Cortex of kidney (tissue), 1 donor: ENCODE measurements at places on chromosomes 1 and 21.

DNA sequence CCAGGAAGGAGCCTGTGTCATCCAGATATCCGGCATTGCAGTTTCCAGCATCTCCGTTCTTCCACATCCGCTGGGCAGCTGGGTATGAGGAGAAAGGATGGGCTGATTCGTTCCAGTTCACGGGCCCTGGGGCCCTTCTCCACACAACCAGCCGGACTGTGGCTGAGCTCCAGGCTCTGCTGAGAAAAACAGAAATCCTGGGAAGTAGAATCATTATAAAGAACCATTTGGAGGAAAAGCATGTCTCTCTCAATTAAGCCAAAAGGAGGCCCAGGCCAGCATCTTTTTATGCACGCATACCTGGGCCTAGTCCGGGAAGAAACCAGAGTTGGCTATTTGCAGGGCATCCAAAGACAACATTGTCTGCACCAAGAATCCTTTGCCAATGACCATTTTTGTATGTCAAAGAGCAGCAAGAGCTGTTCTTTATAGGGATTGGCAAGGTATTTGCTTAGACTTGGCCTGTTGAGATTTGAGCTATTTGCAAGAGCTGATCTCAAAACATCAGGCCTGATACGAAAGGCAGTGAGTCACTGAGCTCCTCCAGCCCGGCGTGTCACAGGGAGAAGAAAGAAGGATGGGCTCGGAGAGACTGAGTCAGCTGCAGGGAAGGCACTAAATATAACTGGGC is 84.9 kb upstream of the ARHGEF16 start:
- DNase-seq, result no peak

GRCh38 chr1:51301844-51302162 is 28.6 kb downstream of the TTC39A start:
- DNase-seq, result no peak

GRCh38 chr1:7856345-7856744 is 3.5 kb upstream of the UTS2 start:
- DNase-seq, result no peak

DNA sequence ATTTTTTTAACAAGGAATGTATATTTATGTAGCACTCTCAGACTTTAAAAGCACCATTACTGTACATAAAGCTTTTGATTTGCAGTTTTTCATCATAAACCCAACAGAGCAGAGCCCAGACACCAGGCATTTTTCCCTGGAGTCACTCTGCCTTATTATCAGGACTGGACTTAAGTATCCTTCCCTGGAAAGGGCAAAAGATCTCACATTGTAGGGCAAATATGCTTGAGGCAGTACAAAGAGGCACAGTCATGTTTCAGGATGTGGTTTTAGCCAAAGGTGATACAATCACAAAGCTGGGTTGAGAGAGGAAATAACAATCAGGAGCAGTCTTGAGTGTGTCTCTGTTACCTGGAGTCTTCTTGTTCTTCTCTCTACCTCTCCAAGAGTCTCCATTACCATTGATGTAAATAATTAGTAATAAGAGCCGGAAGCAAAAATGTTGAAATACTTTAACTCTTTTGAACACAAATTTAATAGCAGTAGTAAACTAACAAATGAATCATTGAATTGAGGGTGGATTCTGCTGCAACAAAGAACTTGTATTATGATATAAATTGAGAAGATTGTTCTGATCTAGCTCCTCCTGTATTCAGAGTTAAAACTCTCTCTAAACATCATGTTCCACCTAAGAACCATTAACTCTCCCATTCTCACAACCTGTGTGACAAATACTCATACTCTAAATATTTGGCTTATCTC is 160.5 kb downstream of the LTN1 start:
- DNase-seq, result no peak

DNA sequence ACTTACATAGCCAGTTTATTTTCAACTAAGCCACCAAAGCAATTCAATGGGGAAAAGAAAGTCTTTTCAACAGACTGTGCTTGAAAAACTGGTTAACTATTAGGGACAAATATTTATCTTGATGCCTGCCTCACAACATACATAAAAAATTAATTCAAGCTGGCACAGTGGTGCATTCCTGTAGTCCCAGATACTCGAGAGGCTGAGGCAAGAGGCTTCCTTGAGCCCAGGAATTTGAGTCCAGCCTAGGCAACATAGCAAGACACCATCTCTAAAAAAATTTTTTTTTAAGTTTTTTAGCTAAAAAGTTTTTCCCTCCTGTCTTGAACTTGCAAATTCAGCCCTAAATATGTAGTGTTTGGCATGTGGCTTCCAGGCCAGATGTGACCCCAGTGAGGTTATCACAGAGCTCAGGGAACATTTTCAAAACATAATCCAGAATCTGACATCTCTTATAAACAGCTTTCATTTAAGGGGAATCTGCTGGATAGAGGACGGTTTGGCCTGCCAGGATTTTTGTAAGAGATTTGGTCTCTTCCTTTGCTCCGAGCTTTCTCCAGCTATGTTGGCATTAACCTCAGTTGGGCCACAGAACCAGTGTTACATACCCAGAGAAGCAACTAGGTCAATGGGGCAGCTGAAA is 46.4 kb downstream of the COL6A1 start:
- DNase-seq, result no peak

GRCh38 chr1:244761279-244761678 is 74.2 kb upstream of the COX20 start:
- no peak for DNase-seq
